ENCODE measurements at places on chromosomes 6 and 20. TPM values are rescaled to one million over a fixed set of nuclear protein-coding genes. Genes with fewer than 3 reads are reported as not detected.

The TUBB2B gene
- 2.5 TPM for total RNA-seq

DNA sequence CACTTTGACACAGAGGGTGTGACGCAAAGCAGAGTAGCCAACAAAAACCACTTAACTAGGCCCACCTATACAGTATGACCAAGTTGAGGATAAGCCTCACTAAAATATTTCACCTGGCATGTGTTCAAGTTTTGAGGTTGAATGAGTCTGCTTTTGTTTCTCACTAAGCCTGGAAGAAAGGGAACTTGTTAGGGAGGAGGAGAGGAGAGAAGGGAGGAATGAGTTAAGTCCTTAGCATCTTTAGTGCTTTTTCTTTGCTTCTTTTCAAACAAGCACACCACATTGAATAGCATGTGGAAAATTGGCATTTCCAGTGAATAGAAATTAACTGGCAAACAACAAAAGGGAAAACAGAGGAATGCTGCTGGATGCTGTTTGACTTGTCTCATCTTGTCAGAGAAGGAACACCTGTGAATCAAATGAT, 461.9 kb downstream of the GJA1 start:
- DNase-seq, result no peak

The TMEM170B gene
- 3.9 TPM for total RNA-seq

The TBXT gene
- total RNA-seq, result not detected

The TAF11 gene
- total RNA-seq, result 27.2 TPM

DNA sequence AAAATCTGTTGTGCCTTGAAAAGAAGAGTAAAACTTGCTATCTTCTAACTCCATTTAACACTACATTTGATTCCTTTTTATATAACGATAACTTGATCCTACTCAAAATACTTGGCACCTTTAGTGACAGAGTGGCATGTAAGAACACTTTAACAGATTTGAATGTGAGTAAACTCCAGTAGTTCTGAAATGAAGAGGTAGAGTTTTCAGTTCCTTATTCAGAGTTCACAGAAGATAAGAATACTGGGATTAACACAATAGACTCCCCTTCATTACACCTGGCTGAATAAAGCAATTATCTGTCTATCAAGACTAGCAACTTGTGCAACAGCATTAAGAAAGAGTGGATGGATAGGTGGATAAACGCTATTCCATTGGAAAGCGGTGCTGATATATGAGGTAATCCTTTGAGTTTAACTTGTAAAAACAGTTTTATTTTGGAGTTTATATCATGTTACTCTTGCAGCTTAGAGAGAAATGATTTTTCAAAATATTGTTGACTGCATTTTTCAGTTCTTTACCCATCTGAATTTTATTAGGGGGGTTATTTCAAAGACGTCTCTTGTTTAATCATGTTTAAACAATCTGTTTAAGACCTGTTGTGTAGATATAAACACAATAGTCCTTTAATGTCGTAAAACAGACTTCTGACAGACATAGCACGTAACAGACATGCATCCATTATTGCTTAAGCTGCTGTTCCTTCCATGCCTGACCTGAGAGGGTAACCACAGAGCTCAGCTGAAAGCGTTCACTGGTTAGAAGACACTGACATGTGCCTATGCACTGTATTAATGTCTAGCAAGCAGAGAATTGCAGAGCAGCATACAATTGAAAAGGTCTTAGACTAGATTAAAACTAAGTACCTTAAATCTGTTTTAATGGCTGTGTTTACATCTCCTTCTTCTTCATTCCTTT, 102.4 kb upstream of the SUPT3H start:
- DNase-seq, result no peak

DNA sequence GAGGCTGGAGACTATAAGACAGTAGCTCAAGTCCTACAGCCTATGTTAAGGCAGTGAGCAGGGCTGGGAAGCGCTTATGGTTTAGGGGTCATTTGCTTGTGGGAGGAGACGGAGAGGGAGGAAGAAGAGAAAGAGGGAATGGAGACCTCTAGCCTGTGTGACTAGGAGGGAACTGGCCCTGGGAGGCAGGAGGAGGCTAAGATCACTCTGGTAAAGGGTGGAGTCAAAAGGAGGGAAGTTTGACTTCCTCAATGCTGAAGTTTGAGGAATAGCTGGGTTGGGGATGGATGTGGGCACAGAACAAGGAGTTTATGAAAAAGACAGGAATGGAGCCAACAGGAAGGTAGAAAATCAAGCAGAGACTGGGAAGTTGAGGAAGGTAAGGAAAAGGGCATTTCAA, 6.4 kb upstream of the BACH2 start:
- DNase-seq, result no peak

The UFL1 gene
- total RNA-seq, result 19.3 TPM

DNA sequence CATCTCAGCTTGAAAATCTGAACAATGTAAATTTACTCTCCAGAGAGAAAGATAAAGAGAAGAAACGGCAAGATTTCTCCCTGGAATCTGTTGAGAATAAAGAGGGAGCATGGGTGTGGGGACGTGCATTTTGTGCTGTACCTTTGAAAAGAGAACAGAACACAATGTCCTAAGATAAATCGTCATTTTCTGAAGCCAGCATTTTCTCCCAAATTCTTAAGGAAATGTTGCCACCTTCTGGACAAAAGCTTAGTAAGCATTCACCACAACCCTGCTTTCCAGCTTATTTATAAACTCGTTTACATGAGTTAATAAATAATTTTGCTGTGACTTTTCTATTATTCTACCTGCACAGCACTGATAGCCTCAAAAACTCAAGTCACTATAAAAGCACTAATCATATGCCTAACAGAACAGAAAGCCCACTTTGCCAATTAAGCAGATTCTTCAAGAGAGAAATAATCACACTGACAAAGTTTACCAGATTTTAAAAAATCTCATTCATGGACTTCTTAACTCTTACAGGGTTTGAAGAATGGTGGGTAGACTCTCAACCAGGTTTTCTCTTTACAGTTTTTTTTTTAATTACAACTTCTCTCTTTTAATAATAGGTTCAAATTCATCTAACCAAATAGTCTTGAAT, 155.8 kb downstream of the MBOAT1 start:
- peak; percentile 8 for DNase-seq

DNA sequence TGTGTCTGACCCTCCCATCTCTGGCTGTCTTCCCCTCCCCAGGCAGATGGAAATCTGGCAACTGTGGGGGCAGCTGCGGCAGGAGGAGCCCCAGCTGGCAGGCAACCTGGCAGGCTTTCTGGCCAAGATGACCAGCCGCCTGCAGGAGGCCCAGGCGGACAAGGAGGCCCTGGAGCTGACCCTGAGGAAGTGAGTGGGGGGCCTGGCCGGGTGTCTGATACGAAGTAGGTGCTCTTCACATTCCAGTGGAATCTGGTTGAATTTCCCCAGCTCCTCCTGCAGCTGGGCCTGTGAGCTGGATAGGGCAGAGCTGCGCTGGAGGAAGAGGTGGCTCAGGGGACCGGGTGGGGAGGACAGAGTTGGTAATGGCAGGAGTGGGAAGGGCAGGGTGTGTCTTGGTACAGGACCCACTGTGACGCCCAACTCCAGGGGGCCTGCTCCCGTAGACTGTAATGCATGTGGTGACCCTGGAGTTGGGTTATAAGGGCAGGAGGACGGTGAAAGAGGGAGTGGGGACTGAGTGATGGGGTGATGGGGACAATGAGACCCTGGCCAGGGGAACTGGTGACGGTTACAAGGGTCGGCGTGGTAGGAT, 19.7 kb downstream of the RAB44 start:
- DNase-seq, result no peak

- peak; percentile 40 for DNase-seq
These were observed 128.5 kb upstream of the CDYL start for GRCh38 chr6:4647414-4648365.

The BAK1 gene
- 24.6 TPM for total RNA-seq

GRCh38 chr20:44664131-44664530, 12.6 kb upstream of the ADA start:
- no peak for DNase-seq

The BNIP5 gene
- total RNA-seq, result not detected

The SLC22A2 gene
- total RNA-seq, result not detected

GRCh38 chr6:21149470-21149869, 444.1 kb upstream of the SOX4 start:
- no peak for DNase-seq

- DNase-seq, result peak; percentile 59
These were observed 14.7 kb downstream of the FKBP1A start for GRCh38 chr20:1377984-1378734.

DNA sequence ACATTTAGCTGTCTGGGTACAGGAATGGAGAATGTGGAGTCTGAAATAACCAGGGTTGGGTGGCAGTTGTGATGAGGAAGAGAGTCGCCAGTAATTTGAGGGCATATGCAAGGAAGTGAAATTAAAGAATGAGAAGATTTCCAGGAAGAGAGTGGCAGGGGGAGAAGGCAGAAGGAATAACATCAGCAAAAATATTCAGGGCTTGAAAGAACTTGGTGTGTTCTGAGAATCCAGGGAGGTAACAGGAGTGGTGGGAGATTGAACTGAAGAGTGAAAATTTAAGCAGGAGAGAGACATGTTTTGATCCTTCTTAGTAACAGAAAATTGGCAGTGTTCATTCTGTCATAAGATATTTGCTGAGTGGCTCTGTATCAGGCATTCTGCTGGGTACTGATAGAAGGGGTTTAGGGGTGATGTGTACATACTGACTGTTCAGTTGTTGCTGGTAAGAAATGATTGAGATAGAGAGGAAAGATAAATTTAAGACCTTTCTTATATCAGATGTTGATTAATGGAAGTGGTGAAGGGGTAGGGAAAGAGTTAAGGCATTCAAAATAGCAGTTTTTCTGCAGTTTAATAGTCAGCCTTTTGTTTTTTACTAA, 54.7 kb downstream of the PHF20 start:
- no peak for DNase-seq

The IRF4 gene
- total RNA-seq, result not detected

The TOP1 gene
- total RNA-seq, result 55.8 TPM

The SAMD3 gene
- total RNA-seq, result not detected

The OSTM1 gene
- 13.7 TPM for total RNA-seq

DNA sequence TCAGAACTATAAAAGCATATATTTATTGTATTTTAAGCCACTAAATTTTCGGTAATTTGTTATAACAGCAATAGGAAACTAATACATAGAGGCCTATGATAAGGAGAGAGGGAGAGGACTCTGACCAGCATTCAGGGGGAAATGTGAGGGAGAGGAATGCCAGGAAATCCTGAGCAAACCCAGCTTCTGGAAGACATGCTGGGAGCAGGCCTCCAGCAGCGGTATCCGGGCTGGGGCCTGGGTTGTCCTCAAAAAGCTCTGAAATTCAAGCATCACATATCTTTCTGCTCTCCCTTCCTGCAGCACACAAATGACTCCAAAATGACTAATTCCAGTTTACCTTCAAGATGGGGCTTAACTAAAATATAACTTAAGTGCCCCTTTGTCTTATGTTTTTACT, 33.4 kb upstream of the RIMS1 start:
- no peak for DNase-seq

GRCh38 chr6:17966451-17966850, 21.0 kb downstream of the KIF13A start:
- no peak for DNase-seq

DNA sequence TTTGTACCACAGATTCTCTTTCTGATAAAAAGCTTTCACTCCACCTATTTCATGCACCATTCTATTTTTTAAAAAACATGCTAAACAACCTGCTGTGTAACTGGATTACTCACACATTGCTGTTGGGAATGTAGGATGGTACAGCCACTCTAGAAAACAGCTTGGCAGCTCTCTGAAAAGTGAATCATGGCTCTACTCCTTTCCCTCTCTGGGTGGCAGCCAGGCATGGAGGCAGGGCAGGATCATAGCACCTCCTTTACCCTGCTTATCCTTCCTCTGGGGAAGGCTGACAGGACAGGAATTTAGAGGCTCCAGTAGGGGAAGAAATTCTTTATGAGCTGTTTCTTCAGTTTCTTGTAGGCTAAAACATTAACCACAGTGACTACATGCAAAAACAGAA, 6.7 kb upstream of the VNN2 start:
- DNase-seq, result peak; percentile 91

GRCh38 chr6:150719831-150720230, 120.1 kb downstream of the PLEKHG1 start:
- DNase-seq, result no peak

The SRMS gene
- total RNA-seq, result 1.2 TPM

The LRRN4 gene
- total RNA-seq, result 0.23 TPM

The C6orf15 gene
- total RNA-seq, result 21.6 TPM

GRCh38 chr20:45972500-45973183, 639 bp upstream of the ZNF335 start:
- no peak for DNase-seq

The TMC2 gene
- not detected for total RNA-seq
